NCI-H187 treated with DMSO at 0.1 percent for 48 hours (cell line): ENCODE measurements at places on chromosomes 2 and 18.

DNA sequence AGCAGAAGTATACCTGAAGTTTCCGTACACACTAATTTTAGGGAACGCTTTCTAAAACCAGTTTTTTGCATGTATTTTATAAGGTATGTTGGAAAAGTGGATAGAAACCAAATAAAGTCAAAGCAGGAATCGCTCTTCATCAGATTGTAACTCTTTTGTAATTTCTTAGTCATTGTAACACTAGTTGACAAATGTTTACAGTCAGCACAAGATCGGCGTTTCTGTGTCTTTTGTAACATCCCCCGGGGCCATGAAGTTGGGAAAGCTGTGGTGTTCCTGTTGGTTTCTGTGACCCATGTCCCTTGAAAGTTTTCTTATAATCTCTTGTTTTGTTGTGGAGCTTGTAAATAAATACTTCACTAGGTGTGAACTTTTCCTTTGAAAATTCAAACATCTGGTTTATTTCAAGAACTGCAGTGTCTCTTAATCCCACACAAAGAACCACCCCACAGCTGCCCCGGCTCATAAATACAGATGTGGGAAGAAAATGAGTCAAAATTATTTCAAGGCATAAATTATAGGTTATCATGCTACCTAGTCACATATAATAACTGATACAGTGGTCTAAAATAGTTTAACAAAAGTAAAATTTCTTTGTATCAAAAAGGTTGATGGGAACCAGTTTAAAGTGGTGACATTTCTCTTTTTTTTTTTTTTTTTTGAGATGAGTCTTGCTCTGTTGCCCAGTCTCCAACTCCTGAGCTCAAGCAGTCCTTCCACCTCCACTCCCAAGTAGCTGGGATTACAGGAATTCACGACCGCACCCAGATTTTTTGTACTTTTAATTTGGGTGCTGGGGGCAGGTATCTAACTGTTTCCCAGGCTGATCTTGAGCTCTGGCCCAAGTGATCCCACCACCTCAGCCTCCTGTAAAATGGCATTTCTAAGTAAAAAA lies 751 bp upstream of the NMI start:
- DNase-seq, result no peak

DNA sequence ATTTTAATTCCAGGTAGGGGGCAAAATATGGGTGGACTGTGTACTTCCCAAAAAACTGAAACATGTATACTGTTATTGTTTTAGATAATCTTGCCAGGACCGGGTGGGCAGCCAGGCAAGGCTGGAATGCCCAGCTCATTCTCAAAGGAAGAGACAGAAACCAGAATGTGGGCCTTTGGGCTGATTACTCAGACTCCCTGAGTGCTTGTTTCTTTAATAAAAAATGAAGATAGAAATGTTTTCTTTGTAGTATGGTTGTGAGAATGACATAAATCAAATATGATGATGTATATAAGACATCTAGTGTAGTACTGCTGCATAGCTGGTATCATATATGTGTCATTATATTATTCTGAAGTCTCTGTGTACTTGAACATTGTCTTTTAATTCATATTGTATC lies 231.6 kb upstream of the NT5C1B start:
- DNase-seq, result no peak

DNA sequence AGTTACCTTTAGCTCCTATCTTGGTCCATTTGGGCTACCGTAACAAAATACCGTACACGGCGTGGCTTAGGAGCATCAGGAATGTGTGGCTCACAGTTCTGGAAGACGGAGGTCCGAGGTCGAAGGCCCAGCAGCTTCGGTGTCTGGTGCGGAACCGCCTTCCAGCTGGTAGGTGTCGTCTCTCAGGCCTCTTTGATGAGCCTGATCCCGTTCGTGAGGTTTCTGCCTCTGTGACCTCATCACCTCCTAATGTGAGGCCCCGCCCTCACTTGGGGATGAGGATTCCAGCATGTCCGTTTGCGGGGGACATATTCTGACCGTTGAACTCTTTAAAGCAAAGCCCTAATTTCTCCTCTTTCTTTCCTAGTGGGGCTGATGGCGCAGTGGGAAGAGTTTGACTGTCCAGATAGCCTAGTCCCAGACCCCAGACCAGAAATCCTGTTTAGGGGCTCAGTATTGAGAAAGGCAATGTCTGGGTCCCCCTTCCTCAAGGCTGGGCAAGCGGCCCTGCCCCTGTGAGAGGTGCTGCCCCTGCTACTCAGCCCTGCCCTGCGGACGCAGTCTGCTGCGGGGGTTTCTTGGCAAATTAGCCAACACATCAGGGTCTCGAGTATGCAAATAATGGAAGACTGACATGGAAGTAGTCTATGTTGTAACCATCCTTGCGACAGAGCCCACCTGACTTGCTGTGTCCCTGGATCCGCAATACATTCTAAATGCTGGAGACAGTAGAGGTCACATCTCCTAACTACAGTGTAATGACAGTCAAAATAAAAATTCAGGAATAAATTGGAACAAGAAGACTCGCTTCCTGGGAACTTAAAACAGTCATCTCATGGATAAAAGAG lies 128.0 kb downstream of the ASB1 start:
- no peak for DNase-seq

- DNase-seq, result no peak
Observed at GRCh38 chr18:36128530-36128870, 640 bp downstream of the SLC39A6 start.

GRCh38 chr2:181047829-181048228 lies 67.4 kb downstream of the UBE2E3 start:
- DNase-seq, result no peak

GRCh38 chr18:12928641-12929040 lies 19.2 kb upstream of the SEH1L start:
- DNase-seq, result no peak

DNA sequence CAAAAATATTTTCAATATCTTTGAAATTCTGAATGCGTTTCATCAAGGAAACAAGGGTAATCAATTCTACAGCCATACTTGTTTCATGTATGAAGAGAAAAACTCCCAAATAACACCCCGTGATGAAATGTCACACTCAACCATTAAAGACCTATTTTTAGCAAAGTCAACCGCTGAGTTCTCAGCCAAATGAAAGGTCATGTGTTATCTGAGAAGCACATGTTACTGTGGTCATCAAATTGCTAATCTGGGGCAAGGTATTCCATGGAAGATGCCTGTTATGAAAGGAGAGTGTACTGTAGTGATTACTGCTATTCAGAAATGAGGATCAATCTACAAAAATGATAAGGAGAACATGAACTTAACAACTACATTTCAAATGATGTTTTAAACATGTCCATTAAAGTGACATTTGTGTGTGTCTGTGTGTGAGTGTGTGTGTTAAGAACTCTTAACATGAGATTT lies 126.7 kb downstream of the BCL2 start:
- no peak for DNase-seq

GRCh38 chr2:86793752-86794151 lies 3.0 kb upstream of the CD8A start:
- no peak for DNase-seq

DNA sequence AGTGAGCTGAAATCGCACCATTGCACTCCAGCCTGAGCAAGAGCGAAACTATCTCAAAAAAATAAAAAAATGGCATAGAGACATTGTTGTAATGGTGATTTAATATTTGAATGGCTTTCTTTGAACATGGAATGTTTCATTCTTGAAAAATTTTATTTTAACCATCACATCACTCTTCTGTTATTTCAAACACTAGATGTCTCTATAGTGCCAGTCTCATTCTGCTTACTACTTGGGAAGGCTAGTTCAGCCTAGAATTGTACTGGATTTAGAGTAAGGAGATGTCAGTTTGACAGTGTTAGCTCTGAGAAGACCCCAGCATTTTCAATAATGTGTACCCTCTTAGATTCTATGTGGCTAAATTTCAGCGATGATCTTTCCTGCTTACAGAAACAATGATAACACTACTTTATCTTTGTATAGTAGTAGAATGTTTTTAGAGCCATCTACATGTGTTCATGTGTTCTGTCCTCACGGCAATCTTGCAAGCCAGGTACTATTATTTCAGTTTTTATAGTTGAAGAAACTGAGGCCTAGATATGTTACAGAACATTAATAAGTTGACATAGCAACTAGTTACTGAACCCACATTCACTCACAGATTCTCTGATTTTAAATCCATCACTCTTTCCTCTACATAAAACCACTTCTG lies 142.9 kb upstream of the ZSWIM2 start:
- no peak for DNase-seq

DNA sequence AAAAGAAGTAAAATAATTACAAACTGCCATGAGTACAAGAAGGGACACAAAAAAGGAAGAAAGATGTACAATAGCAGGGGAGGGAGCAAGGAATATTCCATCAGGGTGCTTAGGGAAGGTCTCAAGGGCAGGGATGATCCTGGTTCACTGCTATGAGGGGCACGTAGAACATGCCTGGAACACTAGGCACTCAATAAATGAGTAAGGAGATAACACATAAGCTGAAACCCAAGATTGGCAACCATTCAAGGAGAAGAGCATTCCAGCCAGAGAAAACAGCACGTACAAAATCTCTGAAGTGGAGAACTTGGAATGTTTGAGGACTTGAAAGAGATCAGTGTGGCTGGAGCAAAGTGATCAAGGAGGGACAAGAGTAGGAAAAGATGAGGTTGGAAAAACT lies 103.2 kb downstream of the FAM161A start:
- no peak for DNase-seq

DNA sequence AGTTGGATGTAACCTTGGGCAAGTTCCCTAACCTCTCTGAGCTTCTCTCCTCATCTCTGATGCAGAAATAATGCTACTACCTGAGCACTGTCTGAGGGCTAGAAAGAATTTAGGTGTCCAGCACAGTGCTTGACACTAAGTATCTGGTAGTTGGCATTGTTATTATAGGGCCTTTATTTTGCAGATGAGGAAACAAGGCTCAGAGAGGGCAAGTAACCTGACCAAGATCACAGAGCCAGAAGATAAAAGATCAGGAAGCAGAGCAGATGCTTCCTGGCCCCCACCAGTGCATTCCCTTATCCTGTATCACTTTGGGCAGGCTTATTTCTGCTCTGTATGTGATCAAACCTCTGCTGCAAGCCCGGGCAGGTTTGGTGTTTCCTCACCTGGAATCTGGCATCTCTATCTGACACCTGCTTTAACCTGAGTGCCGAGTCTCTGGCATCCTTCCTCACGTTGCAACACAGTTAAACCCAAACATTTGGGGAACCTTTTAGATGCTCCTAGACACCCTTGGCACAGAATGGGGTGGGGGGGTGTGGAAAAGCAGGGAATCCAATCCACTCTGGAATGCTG lies 69.9 kb downstream of the PLB1 start:
- DNase-seq, result no peak

- no peak for DNase-seq
Observed at GRCh38 chr2:112803691-112804521, 19.6 kb upstream of the IL1A start.

GRCh38 chr18:38996056-38996455 lies 1430.5 kb upstream of the CELF4 start:
- DNase-seq, result no peak

DNA sequence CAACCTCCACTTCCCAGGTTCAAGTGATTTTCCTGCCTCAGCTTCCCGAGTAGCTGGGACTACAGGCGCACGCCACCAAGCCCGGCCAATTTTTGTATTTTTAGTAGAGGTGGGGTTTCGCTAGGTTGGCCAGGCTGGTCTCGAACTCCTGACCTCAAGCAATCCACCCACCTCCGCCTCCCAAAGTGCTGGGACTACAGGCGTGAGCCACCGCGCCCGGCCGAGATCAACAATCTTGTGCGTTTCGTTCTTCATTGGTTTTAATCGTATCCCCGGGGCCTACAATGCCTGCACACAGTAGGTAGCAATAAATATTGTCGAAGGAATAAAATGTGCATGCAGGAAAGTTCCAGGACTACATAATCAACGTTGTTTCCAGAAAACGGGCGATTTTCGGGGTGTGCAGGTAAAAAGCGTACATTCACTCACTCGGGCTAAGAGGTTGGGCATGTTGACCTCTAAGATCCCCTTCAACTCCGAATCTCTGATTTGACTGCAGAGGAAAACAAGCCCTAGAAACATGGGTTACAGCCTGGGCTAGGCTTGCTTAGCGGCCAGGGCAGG lies 2.7 kb upstream of the SOS1 start:
- DNase-seq, result no peak

GRCh38 chr2:234290671-234291070 lies 206.2 kb downstream of the ARL4C start:
- DNase-seq, result no peak

DNA sequence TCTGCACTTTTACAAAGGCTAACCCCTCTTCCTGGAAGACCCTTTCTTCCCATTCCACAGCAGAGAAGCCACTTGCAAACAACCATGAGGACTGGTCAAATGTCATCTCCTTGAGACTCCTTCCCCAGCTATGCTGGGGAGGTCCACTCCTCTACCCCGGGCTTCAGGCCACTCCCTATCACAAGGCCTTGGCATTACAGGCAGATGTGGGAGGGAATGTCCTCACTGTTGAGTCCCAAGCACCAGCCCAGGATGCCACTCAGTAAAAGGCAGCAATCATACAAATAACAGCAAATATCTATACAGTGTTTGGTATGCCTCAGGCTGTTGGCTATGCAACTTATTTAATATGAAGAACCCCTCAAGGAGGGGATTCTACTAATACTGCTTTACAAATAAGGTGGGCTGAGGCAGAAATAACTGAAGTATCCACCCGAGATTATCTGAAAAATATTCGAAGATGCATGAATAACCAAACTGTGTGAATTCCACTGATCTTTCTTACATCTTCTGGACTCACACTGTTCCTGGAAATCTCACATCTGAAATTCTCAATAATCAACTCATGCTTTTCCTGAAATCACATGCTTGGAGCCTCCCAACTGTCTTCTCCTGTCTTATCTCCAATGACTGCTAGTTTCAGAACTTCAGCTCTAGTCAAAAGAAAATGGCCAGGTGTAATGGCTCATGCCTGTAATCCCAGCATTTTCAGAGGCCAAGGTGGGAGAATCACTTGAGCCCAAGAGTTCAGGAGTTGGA lies 226.3 kb downstream of the TCF4 start:
- DNase-seq, result no peak

DNA sequence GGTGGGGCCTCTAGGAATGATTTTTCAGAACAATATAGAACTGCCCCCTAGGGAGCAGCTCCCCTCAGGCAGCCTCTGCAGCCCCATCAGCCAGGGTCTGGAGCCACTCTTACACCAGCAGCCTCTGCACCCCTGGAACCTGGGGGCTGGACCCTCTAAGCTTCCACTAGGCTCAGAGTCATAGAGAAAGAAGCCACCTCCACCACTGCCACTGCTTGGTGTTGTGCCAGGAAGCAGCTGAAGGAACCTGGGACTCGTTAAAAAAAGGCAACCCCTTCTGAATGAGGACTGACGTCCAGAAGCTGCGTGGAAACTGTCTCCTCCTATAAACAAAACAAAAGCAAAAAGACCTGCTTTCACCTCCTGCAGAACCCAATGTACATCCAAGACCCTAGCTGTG lies 98.1 kb upstream of the HS6ST1 start:
- no peak for DNase-seq

DNA sequence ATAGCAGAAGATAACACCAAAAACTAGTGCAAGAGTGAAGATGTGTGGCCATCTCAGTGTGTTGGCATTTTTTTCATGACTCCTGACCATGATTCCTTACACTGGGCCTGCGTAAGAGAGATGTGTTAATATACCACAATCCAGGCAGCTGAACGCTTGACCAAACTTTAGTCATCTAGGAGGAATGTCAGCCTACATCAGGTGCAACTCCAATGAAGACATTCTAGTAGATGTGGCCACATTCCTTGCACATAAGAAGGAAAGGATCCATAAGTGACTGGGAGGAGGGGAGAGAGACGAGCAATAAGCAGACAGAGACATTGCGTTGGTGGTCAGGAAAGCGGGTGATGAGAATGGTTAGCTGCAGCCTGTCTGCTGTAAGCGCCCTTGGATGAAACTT lies 42.6 kb downstream of the CYRIA start:
- no peak for DNase-seq

GRCh38 chr2:36596397-36596796 lies 1.6 kb downstream of the FEZ2 start:
- no peak for DNase-seq
